ENCODE measurements at places on chromosomes 11 and 22.

- DNase-seq, result no peak
These were observed 18.7 kb upstream of the NAT10 start for GRCh38 chr11:34086554-34087283.

DNA sequence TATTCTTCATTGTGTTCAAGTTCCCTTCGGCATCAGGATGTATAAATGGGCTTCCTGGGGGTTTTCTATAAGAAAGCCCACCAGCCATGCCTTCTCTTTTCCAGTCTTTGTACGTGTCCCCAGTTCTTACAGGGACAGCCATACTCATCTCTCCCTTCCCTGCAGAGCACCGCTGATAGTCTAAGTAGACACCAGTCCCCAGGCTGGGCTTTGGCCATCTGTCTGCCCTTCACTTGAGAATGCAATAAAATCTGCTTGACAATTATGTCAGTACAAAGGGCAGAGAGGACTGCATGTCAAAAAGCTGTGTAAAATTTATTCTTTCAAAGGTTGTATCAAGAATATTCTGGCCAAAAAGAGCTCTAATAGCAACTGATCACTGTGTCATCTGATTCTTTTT lies 27.3 kb downstream of the NTM start:
- DNase-seq, result no peak

DNA sequence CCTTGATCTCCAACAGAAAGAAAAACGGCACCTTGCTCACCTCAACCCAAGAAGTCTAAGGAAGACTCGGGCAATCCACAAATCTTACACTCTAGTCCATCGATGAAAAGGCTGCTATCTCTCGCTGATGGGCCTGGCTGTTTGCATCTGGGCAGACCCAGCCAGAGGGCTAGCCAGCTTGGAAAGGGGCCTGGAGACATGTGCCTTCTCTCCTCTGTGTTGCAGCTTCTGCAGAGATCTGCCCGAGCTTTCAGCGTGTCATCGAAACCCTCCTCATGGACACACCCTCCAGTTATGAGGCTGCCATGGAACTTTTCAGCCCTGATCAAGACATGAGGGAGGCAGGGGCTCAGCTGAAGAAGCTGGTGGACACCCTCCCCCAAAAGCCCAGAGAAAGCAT lies 3.2 kb downstream of the SCGB1A1 start:
- DNase-seq, result no peak

- DNase-seq, result no peak
These were observed 30.6 kb upstream of the TMPRSS4 start for GRCh38 chr11:118046051-118046963.

GRCh38 chr11:72740060-72740424 lies 12.2 kb downstream of the ARAP1 start:
- no peak for DNase-seq

GRCh38 chr11:111737444-111738210 lies 28.6 kb downstream of the PPP2R1B start:
- DNase-seq, result no peak

- DNase-seq, result no peak
These were observed 331.5 kb downstream of the KCNA4 start for GRCh38 chr11:29685361-29685760.

Measured in RPMI8226 (cell line).